Effector memory CD4-positive, alpha-beta T cell (primary cell): ENCODE measurements at places on chromosomes 6 and 20.

DNA sequence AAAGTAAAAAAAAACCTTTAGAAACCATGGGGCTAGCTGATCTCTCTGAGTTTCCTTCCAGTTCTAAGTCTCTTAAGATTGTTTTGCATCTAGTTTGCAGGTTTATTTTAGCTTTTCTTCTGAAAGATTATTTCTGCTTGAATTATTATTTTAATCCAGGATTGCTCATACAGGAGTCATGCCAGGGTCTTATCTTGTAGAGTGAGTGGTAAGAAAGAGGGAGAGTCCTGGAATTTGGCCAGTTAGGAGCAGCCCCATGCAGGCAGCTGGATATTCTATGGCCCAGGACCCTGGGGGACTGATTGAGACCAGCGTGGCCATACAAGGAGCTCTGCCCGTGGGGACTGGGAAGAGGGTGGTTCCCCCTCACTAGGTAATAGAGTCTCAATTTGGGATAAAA is 178.9 kb upstream of the HEY2 start:
- DNase-seq: no peak

DNA sequence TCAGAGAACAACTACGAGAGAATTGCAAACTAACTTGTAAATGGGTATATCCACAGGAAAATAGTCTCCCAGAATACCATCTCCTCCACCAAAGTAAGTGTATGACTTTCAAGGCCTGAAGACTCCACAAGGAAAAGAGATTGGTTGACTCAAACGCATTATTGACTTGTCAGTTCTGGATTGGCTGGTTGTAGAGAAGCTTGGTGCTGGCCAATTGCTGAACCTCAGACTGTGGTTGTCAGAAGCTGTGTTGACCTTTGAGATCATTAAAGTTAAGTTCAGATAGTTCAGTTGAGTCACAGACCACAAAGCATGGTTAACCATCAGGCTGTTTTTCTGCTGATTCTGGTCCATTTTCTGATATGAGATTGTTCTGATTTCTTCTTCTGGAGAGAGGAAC is 388.3 kb downstream of the BMP2 start:
- no peak for DNase-seq

- no peak for DNase-seq
Measured at GRCh38 chr6:114407426-114408035, 64.7 kb upstream of the HS3ST5 start.

DNA sequence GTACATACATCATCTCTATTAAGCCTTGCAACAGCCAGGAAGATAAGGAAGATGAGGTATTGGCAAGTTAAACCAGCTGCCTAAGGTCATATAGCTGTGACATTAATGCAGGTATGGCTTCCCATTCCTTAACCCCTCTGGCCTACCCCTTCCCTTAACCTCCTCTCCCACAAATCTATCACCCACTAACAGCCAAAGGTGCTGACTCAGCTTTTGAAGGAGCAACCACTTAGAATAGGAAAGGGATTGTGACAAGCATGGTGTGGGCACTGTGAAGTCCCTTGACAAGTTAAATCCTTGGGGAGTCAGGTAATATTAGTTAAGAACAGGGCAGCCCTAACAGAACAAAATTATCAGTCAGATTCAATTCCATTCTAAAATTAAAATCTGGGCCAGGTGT is 5.4 kb upstream of the SH3BGRL2 start:
- no peak for DNase-seq

DNA sequence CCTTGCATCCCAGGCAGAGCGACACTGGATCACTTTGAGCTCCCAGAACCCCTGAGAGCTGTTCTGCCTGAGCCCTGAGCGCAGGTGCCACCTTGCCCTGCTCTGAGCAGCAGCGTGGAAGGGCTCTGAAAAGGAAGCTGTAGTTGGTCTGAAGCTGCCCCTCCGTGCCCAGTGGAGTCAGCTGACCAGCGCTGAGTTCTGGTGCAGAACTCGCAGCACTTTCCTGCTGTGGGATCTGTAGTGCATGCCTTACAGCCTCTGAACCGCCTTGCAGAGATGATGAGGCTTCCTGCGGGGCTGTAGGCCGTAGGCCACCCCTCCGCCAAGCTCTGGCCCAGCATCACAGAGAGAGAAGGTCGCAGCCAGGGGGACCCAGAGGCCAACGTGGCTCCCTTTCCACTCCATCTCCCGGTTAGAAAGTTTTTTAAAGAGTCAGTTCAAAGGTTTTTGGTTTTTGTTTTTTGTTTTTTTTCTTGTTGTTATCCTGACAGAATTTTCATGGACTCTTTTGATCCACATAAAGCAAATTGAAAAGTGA is 158.3 kb upstream of the CST7 start:
- DNase-seq: no peak

GRCh38 chr6:99629293-99629692 is 22.7 kb downstream of the PRDM13 start:
- DNase-seq: no peak

DNA sequence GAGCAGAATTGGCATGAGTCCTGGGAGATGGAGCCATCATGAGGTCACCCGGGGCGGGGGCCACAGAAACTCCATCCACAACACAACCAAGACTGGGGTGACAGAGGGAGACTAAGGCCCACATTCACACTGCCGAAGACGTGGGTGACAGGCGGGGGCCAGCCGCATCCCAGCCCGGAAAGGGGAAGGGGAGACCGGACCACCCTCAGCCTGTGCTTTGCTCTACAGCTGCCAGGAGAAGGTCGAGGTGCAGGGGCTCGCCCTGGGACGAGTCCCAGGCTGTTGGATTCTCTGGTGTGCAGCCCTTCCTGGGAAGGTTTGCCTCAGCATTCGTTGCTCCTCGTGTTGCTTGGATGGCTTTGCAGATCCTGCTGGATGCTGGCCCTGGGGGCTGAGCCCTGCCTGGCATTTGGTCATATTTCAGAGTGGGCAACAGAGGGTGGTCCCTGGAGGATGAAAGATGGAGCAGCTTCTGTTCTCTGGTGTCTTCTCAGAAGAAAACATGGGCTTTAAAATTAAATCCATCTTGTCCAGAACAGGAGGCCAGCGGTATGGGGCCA is 328.9 kb downstream of the TAF4 start:
- no peak for DNase-seq

- DNase-seq: no peak
Measured at GRCh38 chr6:41334482-41335040, 847 bp upstream of the NCR2 start.

GRCh38 chr6:73796881-73797280 is 100.9 kb downstream of the CD109 start:
- no peak for DNase-seq

DNA sequence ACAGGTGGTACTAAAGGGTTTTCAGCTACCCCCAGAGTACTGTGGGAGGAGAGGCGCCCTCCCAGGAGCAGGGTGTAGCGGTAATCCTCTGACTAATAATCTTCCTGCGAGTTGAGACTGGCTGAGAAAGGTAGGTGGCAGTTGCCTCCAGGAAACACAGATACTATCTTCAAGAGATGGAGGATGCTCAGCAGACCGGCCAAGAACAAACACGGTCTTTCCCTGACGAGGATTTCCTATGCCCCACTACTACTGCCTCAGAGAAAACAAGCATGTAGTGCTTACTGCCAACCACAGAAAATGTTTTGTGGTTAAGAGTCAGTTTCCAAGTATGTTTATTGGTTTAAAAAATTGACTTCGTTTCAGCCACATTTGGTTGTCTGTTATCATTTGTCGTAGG is 26.8 kb downstream of the C6orf89 start:
- DNase-seq: peak; percentile 30

DNA sequence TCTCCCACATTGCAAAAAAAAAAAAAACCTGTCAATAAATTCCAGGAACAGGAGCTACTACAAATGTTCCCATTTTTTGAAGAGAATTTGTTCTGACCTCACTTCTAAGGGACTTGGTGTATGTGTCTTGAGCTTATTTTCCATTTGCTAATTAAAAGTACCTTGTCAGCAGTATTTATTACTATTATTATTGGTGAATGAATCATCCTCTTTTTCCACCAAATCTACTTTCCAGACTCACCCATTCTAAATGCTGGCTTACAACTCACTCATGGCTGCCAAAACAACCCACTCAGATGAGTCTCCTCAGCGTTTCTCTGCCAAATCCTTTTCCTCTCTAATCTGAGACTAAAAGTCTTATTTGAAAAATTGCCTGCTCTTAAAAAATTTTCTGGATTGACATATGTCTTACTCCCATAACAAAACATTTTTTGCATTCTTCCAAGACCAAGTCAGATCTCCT is 33.2 kb upstream of the TASP1 start:
- no peak for DNase-seq

DNA sequence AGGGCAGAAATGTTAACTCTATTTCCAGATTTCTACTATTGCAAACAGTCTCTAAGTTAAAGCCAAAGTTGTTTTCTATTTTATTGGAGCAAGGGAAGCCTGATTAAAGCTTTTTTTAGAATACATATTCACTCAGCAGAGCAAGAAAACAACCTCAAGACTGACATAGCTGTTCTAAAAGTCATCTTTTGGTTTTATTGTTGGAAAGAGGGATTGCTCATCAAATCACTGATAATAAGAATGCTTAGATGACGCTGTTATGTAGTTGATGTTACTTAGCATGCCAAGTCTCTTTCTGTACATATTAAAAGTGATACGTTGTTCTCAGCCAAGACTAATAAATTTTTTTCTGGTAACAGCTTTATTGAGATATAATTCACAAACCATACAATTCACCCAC is 172.6 kb upstream of the LAMA2 start:
- DNase-seq: no peak

GRCh38 chr20:50281831-50282591 is 91.4 kb downstream of the CEBPB start:
- no peak for DNase-seq

DNA sequence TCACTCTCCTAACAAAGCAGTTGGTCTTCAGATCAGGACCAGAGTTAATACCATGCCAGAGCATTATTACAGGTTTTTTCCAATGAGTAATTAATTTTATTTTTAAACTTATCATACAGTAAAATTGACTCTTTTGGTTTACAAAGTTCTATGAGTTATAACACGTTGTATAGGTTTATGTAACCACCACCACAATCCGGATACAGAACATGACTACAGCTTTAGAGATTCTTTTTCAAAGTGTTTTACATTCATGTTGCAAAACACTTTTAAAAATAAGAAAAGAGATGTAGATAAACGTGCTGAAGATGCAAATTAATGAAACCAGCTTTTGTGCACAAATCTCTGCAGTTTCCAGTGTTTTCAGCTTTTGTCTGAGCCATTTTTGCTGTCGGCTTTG is 1.5 kb upstream of the TPBG start:
- no peak for DNase-seq

DNA sequence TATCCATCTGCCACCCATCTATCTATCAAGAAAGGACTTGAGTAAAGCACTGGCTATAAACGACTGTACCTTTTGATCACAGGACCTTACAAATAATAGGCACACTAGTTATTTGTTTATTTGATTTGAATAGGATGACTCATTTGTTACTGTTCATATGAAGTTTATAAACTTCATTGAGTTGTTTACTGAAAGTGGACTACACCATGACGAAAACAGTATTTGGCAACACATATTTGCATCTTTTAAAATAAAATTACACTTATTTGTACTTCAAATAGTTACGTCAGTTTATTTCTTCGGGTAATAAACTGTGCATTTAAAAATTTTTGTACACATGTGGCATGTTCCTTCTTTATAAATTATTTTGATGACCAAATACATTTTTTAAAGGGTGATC is 133.0 kb downstream of the OGFRL1 start:
- no peak for DNase-seq

DNA sequence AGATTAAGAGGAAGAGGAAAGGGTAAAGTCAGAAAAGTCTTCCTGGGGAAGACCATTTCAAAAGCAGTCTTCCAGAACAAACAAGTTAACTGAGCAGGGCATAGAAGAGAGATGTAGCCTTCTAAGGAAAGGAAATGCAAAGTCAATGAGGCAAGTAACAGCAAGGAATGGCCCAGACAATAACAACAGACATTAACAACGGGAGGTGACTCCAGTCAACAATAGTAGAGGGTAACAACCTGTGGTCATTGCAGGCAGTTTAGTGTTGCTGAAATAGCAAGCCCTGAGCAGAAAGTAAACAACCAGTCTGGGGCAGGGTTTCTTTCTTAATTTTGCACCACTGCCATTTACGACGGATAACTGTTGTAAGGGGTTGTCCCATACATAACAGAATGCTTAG is 2.1 kb downstream of the MDN1 start:
- no peak for DNase-seq

- peak; percentile 37 for DNase-seq
Measured at GRCh38 chr6:136647363-136647852, 97.2 kb upstream of the MAP7 start.

DNA sequence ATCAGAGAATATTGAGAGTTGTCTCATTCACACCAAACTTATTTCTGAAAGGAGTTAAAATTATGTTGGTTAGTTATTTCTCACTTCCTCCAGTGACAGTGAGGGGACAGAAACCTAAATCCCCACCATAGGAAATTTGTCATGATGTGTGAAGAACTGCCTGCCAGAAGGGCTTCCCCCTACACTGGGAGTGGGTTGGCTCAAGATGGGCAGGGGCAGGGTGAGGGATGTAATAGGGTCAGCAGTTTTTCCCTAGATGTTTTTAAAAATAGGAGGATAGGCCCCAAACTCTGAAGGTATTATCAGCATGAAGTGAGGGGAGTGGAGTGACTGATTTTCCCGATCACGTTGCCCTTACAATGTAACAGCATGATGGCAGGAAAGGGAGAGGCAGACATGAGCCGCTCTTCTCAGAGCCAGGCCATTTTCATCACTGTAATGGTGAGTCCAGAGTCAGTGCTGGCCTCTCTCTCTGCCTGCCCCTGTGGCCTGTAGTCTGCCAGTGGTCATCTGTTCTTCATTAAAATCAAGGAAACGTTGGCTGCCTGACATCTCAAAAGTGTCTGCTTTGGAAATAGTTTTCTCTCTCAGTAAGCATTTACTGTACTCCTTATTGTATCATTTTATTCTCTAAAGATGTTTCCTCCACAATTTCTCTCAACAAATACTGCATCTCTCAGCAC is 59.8 kb upstream of the SYNJ2 start:
- DNase-seq: no peak

- no peak for DNase-seq
Measured at GRCh38 chr20:62470001-62470400, 5.8 kb downstream of the GATA5 start.

DNA sequence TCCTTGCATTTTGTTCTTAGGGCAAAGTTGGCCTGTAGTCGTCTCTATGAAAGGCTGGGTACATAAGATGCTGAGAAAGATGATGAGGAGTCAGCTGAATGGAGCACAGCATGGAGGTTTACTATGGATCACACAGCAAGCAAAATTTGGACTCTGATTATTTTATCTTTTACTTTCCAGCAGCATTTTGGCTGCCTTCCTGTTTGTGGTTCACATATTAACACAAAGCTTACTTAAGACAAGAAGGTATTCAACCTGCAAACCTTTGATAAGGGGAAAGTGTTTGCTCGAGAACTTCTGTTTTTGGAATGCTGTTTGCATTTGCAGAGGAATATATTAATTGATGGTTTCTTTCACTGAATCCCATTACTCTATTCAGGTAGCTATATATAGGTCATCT is 103.1 kb upstream of the ENPP5 start:
- DNase-seq: no peak
